Hematopoietic multipotent progenitor cell treated with erythropoietin and hydrocortisone succinate and interleukin-3 and kit ligand, for 6 days (in vitro differentiated cells): ENCODE measurements at places on chromosomes 1 and 21.

- no peak for DNase-seq
Measured at GRCh38 chr21:38165466-38166172, 91.2 kb upstream of the KCNJ15 start.

DNA sequence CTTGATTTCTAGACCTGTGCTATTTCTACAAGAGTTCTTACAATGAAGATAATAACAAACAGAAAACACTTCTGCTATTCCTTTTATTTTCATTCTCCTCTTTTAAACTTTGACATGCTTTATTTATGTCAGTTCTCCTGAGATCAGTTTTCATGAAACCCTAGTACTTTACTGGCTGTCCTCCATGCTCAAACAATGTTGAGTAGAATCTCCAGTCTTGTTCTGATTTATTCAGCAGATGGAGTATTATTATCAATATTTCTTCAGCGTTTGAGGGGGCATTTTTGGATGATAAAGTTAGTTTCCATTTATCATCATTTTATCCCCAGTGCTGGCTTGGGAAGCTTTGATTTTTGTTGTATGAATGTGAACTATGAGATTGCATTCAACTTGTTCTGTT is 85.9 kb upstream of the WARS2 start:
- DNase-seq, result no peak

- no peak for DNase-seq
Measured at GRCh38 chr1:206704226-206704625, 19.5 kb downstream of the MAPKAPK2 start.

DNA sequence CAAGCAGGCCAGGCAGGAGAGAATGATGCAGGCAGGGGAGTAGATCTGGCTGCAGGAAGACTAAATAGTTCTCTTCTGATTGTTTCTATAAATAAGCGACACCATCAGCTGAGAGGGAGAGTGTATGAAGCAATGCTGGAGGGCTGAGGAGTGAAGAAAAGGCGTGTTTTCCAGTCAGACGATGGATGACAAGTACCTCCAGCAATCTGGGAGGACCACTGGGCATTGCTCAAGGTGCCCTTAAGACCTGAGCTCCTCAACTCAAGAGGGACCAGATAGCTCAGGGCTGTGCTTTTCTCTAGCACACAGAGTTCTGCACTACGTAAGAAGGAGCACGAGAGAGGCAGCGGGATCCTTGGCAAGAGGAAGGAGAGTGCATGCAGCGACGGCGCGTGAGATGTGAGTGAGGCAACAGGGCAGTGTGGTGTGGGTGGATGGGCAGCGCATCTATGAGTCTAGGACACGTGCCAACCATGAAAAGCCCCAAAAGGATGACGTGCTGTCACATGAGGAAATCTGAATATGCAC is 36.0 kb downstream of the PABPC4 start:
- DNase-seq, result no peak

DNA sequence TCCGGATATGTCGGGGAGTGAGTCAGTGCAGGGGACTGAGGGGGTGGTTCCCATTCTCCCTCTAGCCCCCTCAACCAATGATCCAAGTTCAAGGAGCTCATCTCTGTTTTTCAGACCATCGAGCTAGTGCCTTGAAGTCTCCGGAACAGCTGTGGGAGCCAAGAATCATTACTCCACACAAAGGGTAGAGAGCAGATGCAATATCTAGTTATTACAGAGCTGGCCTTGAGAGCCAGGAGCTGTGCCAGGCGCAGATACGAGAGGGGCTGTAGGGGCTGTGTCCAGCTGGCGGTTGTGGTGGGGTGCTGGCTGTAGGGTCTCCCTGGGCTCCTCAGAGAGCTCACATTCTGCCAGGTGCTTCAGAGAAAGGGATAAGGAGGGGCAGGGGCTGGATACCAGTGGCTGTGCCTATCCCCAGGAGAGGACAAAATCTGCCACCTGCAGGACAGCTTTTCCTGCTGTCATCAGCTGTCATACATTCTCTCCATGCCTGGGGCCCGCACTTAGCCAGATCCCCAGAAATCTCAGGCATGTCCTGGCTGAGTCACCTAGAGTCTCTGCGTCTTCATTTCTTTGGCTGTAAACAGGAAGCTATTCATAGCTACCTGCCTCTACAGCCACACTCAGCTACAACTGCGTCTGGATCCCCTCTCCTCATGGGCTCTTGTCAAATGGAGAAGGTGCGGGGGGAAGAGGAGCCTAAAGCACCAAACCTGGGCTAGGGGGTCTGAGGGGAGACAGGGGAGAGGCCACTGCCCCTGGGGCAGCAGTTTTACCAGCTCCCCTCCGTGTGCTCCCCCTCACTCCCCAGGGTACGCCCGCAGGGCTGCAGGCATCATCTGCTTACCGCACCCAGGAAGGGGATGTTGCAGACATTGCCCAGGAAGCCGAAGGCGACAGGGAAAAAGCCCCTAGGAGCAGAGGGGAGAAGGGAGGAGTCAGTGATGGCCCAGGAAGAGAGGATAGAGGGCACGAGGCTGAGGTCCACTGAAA is 2.4 kb upstream of the KISS1 start:
- no peak for DNase-seq

GRCh38 chr1:154955039-154955717 is 721 bp downstream of the PBXIP1 start:
- peak; percentile 84 for DNase-seq

DNA sequence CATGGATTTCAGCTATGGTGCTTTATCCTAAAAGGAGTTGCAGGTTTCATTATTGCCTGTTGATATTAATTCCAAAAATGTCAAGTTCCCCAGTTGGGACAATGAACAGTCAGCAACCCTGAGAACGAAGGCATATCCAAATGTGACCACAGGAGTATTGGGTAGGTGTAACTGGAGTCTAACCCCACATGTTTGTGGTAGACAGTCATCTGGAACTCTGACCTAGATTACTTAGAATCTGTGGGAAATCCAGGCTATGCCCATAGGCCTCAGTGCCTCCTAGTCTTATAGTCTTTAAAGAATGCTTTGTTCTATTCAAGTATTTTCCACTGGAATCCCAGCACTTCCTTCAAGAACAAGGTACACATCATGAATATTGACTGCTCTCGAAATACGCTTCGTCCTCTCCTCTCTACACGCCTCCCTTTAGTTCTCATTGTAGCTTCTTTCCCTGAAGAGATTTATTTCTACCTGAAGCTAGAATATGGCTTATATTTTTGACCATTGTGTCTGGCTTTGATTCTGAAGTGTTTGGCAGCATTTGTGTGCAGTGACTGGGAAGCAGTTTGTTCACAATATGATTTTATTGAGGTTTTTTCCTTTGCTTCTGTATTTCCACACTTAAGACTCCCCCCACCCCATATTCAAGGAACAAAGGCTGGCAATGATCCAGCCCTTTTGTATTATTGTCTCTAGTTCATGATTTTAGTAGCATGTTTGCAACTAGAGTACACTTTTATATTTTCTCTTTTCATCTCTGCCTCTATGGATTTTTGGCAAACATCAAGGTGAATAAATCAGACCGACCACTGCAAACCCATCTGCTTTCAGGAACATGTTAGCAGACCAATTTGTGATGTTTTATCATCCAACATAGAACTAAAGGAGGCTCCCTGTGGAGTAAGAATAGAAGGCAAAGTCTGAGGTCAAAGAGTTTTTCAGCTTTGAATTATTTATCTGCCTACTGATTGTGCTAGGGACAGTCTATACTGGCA is 178.6 kb downstream of the GPR52 start:
- no peak for DNase-seq
